Activated T-cell treated with anti-CD3 and anti-CD28 coated beads, Interleukin-2, amount 50 U/mL, for 72 hours (primary cell): ENCODE measurements at places on chromosomes 2 and 18. TPM values are rescaled to one million over a fixed set of nuclear protein-coding genes. Genes with fewer than 3 reads are reported as not detected.

- H3K27me3 ChIP-seq = peaks cover 14% of the 10 kb centered on the region
- no peak for DNase-seq
- H3K4me3 ChIP-seq = peak overlapping the region; percentile 44
- peak overlapping the region; percentile 66 for H3K27ac ChIP-seq
- peaks cover 16% of the 10 kb centered on the region for H3K4me1 ChIP-seq
Observed at GRCh38 chr2:195477248-195477995, 179.6 kb upstream of the SLC39A10 start.

DNA sequence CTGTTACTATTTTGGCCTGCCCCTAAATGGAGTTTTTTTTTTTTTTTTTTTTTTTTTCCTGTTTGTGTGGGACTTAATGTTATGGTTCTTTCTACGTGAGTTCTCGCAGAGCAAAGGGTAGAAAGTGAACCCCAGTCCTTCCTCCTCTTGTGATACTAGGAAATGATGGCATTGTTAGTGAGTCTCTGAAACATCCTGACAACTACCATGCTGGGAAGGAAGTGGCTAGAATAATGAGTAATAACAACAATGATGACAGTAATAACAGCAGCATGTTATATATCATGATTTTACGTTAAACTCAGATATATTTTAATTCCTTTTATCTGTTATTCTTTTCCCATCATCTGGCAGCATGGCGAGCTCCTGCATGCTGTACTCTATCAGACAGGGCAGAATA, 216.2 kb upstream of the LINC00305 start:
- H3K27me3 ChIP-seq = no peaks in the 10 kb centered on the region
- H3K36me3 ChIP-seq = peaks cover 1% of the 10 kb centered on the region
- no peak for DNase-seq
- H3K4me3 ChIP-seq = no peak overlapping the region
- no peaks in the 10 kb centered on the region for H3K4me1 ChIP-seq

HNRNPA3 gene
- total RNA-seq = 140 TPM

DCDC2C gene
- not detected for total RNA-seq

DNA sequence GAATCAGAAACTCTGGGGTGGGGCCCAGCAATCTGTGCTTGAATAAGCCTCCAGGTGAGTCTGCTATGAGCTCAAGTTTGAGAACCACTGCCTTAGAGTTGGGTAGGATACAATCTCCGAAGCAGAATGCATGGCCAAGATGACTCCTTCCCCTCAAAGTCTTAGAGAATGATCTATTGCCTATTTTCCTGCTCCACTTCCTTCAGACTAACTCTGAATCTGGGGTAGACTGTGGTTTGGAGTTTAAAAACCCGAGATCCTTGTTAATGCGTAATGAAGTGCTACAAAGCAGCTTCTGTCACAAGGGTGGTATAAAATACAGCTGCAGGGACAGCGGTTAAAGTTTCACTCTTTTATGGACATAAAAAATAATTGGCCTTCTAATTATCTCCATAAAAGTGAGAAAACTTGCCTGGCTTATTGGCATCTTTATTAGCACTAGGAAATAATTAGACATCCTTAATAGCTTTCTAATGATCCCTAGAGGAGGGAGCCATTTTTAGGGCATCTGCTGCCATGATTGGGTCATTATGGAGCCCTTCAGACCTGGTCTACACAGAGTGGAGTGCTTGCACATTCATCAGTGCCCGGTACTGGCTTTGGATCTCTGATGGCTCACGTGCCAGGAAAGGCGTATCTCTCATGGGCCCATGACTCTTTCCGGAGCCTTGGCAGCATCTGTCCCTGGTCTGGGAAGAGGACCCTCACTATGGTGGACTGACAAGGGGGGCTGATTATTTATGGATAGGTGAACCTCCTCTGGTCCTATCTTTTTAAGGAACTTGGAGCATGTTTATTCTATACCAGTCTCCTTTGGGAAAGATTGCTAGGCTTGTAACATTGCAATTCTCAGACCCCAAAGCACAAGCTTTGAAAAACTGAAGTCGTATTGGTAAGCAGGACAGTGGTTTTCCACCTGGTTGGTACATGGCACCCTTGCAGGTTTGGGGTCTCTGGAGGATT, 28.2 kb downstream of the SIX2 start:
- no peak for DNase-seq
- peaks cover 4% of the 10 kb centered on the region for H3K4me1 ChIP-seq
- peaks cover 42% of the 10 kb centered on the region for H3K27me3 ChIP-seq

DNA sequence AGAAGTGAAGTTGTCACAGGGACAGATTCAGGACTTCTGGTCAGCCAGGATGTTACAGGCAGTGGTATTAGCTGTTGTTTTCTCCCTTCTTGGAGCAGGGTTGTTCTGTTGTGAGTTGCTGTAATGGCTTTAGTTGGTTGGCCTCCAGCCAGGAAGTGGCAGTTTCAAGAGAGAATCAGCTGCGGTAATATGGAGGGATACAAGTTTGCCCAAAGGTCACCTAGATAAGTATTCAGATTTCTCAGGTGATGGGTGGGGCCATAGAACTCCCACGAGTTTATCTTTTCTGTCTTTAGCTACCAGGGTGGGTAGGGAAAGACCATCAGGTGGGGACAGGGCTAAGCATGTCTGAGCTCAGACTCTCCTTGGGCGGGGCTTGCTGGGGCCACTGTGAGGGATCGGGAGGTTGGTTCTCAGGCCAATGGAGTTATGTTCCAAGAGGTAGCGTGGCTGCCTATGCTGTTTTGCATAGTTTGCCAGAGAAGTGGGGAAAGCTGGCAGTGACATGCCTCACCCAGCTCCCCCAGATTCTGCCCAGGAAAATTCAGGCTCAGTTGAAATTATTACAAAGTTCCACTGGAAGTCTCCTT, 640.4 kb upstream of the CHAC2 start:
- no peaks in the 10 kb centered on the region for H3K4me1 ChIP-seq
- H3K4me3 ChIP-seq = no peak overlapping the region
- H3K27me3 ChIP-seq = no peaks in the 10 kb centered on the region
- H3K36me3 ChIP-seq = no peaks in the 10 kb centered on the region
- no peak overlapping the region for H3K27ac ChIP-seq
- DNase-seq = no peak

GRCh38 chr2:238299803-238300202, 11.4 kb upstream of the PER2 start:
- no peaks in the 10 kb centered on the region for H3K27me3 ChIP-seq
- DNase-seq = no peak
- no peak overlapping the region for H3K27ac ChIP-seq
- no peaks in the 10 kb centered on the region for H3K36me3 ChIP-seq
- no peak overlapping the region for H3K4me3 ChIP-seq

GRCh38 chr2:26018184-26019055, 15.5 kb upstream of the RAB10 start:
- no peaks in the 10 kb centered on the region for H3K36me3 ChIP-seq
- H3K27ac ChIP-seq = no peak overlapping the region
- H3K27me3 ChIP-seq = no peaks in the 10 kb centered on the region
- no peak overlapping the region for H3K4me3 ChIP-seq
- H3K4me1 ChIP-seq = peaks cover 7% of the 10 kb centered on the region

DNA sequence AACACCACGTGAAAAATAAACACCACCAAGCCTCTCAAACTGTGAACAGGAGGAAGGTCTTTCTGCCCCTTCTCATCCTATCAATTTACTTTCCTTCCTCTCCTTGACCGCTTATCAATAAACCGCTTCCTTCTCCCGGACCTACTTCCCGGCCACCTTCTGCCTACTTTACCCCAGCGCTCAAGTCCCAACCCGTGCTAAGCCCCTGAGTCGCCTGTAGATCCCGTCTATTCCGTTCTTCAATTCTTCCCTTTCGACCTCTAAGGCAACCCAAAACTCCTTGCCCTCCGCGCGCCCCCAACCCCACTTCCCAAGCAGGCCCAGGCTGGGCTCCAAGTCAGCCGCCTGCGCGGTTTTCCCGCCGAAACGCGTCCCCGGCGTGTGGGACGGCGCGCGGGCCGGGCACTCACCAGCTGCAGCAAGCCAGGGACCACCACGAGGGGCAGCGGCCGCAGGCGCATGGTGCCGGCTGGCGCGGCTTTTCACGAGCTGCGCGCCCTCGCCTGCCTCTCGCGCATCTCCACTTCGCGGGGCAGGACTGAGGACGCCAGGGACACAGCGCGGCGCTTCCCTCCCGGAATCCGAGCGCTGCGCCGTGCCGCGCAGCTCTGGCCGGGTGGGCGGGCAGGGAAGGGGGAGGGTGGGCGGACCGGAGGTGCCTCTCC, at the start of gene NXPH2:
NXPH2 (minus strand) TSS at position 610 of the 665 bp plus-strand sequence; CDS start at position 461, 149 bp downstream.
- no peaks in the 10 kb centered on the region for H3K36me3 ChIP-seq
- H3K4me1 ChIP-seq = peaks cover 11% of the 10 kb centered on the region
- peak within 1 kb of the TSS; percentile 31 for H3K4me3 ChIP-seq

DNA sequence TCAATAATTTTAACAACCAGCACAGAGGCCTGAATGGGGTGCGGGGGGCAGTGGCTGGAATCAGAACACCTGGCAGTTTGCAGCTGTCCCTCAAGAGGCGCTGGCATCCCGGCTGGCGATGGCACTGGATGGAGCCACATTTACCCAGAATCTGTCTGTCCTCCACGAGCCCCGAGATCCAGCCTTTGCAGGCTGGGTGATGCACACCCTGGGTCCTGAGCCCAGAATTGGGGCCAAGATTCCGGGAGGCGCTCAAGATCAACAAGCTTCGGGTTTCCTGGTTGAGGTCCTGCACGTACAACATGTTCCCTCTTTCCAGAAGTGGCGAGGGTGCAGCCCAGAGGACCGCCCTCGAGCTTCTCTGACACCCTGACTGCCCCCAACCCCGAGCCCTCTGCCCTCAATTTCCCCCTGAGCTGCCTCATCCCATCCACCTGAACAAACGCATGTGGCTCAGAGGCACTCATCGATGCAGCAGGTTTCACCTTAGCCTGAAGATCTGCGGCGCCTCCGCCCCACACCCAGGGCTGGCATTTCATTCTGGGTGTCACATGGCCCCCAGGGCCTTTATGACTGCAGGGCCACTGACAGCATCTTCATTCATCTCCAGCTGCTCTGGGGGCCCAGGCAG, 97.5 kb downstream of the TFCP2L1 start:
- H3K27ac ChIP-seq = no peak overlapping the region
- no peaks in the 10 kb centered on the region for H3K4me1 ChIP-seq
- DNase-seq = no peak
- no peak overlapping the region for H3K4me3 ChIP-seq
- H3K27me3 ChIP-seq = peaks cover 6% of the 10 kb centered on the region

DNA sequence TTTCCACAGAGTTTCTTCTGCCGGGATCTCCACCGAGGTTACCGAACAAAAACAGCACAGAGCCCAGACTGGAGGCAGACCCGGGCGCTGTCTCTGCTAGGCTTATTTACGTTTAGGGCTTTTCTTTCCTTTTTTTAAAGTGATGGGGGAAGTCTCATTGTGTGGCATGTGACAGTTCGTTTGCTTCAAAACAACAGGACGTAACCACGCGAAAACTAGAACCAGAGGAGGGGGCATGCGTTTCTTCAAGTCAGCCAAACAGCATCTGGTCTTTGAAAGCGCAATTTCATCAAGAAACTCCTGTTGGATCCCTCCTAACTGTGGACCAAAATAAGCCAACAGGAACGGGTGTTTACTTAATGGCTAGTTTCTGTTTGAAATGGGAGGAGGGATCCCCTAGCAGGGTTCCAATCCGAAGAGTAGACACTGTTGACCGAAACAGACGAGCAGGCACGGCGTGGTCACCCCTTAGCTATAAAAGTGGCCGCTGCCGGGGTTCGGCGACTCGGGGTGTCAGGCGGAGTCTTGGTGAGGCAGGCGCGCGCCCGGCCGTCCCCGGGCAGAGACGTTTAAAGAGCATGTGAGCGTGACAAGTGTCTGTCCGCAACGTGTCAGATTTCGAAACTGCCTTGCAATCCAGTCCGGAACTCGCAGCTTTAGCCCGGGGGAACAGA, 997 bp upstream of the TGIF1 start:
- no peaks in the 10 kb centered on the region for H3K27me3 ChIP-seq
- H3K27ac ChIP-seq = peak overlapping the region; percentile 100
- peak overlapping the region; percentile 95 for H3K4me3 ChIP-seq
- peaks cover 13% of the 10 kb centered on the region for H3K36me3 ChIP-seq
- peak; percentile 89 for DNase-seq
- H3K4me1 ChIP-seq = peaks cover 45% of the 10 kb centered on the region
